NCI-H2029 treated with DMSO at 0.1 percent for 48 hours (cell line): ENCODE measurements at places on chromosomes 3 and 15.

DNA sequence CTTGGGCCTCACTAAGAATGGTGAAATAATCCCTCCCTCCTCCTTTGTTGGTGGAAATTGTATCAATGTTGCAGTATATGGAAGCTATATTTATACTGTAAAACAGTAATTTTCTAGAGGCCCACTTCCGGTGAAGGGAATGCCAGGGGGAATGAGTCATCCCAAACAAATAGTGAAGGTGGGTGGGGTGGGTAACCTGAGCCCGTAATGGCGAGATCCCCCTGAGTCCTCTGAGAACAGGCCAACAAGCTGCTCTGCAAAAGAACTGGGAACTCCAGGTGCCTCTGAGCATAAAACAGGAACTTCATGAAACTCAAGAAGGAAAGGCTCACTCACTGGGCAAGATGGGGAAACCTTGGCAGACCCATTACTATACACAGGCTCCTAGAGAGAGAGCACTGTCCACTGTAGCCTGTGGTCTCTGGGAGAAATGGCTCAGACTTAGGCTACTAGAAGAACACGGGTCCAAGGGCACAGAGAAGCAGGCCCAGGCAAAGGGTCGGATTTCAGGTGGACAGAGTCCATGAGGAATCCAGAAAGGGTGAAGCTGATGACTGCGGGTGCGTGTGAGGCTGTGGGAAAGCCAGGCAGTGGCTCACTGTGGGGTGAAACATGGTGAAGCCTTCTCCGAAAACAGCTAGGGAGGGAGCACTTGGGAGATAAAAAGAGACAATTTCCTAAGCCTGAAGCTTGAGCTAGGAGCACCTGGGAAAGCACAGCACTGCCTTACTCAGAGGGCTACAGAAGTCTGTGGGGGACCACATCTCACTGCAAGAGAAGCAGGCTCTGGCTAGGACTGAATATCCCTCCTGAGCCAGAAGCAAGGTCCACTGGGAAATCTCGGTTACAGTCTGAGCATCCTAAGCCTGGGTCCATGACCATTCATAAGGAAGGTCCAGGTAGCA lies 19.8 kb downstream of the LARP6 start:
- DNase-seq = peak; percentile 24

DNA sequence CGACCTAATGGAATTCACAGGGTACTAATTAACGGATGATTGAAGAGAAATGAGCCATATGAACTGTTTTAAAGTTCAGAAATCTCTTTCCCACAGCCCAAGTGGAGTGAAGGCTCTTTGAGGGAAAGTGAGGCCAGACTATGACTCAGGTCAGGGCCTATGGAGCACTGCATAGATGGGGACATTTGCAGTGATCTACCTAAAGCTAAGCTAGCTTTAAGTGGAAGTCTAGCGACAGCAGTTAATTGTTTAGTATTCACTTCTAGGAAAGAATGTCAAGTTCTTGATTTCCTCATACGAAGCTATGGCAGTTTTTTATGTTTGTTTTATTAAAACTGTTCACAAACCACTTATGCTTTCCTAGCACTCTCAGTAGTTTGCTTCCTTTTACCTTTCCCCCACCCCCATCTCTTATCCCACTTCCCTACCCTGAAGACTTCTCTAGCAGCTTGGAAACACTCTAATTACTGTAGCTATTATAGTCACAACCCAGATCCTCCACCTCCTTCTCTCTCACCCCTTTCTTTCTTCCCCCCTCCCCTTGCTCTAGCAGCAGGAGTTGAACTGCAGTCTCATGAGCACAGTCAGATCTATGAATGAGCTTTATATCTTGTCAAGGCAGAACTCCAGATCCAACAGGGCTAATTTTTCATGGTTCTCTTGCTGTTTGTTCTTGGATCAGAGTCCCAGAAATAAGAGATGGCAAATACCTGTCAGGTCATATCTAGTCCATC lies 6.2 kb downstream of the ZNF609 start:
- no peak for DNase-seq

DNA sequence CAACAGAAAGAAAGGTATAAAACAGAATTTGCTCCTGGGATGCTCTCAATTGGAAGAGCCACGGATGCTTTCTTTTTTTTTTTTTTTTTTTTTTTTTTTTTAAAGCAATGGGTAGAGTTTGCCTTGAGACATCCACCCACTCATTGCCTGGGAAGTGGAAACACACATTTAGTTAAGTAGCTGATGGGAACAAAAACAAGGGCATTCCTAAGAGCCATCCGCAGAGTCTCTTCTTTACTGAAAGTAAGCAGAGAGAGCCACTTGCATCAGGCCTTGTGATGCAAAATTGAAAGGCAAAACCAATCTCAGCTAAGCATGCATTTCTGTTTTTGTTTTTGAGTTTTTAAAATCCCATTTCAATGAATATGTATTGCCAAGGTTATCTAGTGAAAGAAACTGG lies 787.9 kb upstream of the LMCD1 start:
- no peak for DNase-seq

GRCh38 chr3:90036939-90037469 lies 929.6 kb downstream of the EPHA3 start:
- DNase-seq = no peak

GRCh38 chr3:45704301-45704943 lies 15.2 kb downstream of the SACM1L start:
- no peak for DNase-seq

GRCh38 chr3:153161714-153162512 lies at the start of gene RAP2B:
Gene RAP2B, plus strand, starts transcription at chr3:153162226. Its CDS starts 468 bp downstream, at chr3:153162694.
- no peak for DNase-seq

- DNase-seq = no peak
Measured at GRCh38 chr15:74502301-74502700, 38.7 kb upstream of the ARID3B start.

DNA sequence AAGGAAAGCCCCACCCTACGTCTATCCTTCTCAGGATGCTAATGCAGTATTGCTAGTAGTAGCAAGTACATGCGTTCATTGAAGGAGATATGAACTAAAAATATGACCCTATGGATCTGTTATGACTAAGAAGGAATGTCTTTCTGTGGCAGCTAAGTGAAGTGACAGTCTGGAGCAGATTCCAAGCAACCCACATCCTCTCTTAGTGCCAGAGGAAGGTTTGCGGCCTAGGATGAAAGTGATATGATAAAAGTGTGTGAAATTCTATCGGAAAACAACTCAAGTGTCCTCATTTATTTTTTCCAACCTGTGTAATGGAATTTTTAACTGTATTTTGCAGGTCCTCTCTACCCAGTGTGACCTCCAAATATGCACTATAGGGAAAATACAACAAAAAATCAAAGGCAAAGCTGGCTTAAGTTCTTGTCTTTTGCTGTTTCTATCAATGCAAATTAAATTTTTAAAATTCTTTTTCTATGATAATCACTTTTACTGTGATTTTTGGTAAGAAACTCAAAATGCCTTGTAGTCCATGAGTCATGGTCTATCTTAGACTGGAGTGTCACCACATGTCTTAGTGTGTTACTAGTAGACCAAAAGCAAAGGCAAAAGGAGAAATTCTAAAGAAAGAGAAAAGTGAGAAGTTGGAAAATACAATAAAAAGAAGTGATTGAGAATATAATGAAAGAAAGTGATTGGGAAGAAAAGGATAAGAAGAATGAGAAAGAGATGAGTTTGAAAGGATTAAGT lies 161.2 kb upstream of the TMCO5A start:
- no peak for DNase-seq

- no peak for DNase-seq
Measured at GRCh38 chr3:129469026-129469425, 29.0 kb downstream of the IFT122 start.

- DNase-seq = no peak
Measured at GRCh38 chr3:194269610-194270145, 81.5 kb downstream of the CPN2 start.

DNA sequence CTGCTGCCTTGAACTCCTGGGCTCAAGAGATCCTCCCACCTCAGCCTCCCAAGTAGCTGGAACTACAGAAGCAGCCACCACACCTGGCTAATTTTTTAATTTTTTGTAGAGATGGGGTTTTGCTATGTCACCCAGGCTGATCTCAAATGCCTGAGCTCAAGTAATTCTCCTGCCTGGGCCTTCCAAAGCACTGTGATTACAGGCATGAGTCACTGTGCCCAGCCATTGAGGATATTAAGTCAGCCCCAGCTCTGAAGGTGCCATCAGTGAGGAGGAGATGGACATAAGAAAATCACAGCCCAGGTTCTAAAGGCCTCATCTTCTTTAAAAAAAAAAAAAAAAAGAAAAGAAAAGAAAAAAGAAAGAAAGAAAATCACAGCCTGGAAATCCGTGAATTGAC lies 26.6 kb upstream of the PSTPIP1 start:
- no peak for DNase-seq

DNA sequence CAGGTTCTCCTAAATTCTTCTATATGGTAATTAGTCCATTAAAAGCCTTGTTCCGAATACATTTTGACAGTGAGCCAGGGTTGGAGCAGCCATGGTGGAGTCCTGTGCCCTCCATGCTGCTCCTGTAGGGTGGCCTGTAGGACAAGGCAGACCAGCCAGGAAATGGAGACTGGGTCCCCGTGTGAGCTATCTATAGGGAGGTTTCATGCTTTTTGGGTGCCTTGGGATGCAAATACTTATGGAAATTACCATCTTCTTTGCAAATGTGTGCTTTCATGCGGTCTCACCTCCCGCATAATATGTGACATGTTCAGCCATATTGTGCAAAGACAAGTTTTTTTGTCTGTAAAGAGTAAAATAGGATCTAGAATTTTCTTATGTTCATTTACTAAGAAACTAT lies 58.0 kb upstream of the FURIN start:
- DNase-seq = no peak

GRCh38 chr3:133413161-133414020 lies 13.5 kb downstream of the BFSP2 start:
- DNase-seq = no peak

GRCh38 chr15:92779874-92780273 lies 120.2 kb upstream of the CHD2 start:
- DNase-seq = no peak

DNA sequence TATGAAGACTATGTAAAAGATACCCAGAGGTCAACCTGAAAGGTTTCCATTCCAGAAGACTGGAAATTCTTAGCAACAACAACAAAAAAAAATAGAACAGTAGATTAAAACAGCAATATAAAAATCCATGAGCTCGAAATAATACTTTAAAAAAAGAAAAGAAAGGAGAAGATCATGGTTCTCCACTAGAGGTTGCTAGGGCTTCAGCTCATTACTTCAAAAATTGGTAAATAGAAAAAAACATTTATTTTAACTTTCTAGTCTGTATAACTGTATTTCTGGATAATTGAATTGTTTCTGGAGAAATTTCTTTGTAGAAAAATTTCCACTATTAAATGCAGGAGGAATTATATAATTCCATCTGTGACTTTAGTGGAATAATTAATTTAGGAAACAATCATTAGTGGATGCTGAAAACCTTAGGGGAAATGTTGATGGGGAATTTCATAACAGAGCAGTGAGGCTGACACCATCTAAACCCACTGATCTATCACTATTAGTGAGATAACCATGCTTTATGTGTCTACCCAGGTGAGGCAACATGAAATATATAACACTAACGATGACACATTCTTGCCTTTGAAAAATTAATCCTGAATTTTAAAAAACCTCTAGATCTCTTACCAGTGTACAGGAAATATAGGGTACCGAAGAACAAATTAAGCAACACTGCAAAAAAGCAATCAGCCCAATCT lies 62.5 kb upstream of the SNRK start:
- DNase-seq = no peak

DNA sequence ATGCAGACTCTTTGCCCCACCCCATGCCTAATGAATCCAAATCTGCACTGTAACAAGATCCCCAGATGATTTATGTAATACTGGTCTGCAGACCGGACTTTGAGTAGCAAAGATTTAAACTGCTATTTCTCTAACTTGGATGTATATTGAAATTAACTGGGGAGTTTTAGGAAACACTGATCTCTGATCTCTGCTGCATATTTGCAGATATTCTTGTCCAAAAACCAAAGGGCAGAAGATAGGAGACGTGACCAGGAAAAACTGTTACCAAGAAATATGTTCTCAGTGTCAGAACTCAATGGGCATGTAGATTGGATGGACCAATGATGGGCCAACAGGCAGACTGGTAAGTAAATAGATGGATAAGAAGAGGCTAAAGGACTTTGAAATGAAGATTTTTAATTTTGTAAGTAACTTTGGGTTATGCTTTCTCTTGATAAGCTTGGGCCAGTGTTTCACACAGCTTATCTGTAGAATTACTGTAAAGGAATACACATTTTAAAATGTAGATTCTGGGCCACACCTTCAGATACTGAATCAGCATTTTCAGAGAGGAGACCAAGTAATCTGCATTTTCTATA lies 64.5 kb upstream of the TP63 start:
- no peak for DNase-seq

GRCh38 chr3:72299321-72299802 lies 514.4 kb upstream of the PROK2 start:
- DNase-seq = peak; percentile 89

DNA sequence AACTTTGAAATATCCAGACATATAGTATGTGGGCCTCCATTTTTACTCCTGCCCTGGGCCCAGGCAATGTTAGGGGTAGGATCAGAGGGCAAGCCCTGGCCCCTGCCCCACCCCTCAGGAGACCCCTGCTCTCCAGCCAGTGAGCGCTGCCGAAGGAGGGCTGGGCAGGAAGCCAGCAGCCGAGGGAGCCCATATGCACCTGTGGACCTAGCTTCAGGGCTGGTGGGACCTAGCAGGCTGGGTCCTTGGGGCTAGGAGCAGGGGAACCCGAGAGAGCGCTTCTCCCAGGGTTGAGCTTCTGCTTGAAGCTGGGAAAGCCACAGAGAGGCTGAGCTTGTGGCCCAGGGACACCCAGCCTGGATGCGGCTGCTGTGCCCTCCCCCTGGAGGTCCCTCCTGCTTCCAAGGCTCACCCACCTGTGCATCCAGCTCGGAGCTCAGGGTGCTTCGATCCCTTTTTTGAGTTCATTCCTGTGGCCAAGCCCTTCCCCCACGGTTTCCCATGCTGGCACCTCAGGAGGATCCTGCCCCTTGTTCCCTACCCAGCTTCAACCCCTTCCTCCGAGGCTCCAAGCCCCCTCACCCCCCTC lies 21.0 kb upstream of the CYP11A1 start:
- DNase-seq = no peak

DNA sequence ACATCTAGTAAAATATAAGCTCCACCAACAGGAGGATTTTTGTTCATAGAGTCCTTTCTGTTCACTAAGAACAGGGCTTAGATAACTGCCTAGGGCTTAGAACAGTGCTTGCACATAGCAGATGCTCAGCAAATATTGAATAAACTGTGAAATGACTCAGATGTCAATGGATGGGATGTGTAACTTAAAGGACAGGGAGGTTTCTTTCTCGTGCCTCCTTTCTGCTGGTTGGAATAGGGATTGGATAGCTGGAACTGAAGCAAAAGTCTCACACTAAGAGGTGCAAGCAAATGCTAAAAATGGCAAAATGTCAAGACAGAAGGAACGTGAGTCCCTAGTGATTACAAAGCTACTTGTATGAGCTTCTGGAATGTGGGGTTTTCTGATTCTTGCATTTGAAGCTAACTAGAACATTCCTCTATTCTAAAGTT lies 392.8 kb upstream of the WNT5A start:
- no peak for DNase-seq
